Mucosa of gallbladder (tissue), 1 donor: ENCODE measurements at places on chromosomes 2 and 18. TPM values are rescaled to one million over a fixed set of nuclear protein-coding genes. Genes with fewer than 3 reads are reported as not detected.

DNA sequence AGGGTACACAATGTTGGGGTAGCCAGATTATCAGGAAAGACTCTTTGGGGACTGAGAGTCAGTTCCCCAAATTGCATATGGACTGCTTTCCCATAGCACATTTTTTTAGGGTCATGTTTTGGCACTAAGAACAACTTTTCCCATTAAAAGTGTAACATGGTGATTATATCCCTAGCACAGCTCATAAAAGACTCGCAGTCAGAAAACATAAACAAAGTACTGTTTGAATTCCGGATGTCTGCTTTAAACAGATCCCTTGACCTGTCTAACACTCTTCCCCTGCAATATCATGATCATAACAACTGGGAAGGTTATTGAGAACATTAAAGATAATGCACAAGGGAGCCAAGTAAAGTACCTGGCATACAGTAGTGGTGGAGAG lies 262.2 kb downstream of the ASXL3 start:
- no peak for DNase-seq

- DNase-seq = no peak
Measured at GRCh38 chr2:190649798-190650390, 1.0 kb downstream of the NAB1 start.

DNA sequence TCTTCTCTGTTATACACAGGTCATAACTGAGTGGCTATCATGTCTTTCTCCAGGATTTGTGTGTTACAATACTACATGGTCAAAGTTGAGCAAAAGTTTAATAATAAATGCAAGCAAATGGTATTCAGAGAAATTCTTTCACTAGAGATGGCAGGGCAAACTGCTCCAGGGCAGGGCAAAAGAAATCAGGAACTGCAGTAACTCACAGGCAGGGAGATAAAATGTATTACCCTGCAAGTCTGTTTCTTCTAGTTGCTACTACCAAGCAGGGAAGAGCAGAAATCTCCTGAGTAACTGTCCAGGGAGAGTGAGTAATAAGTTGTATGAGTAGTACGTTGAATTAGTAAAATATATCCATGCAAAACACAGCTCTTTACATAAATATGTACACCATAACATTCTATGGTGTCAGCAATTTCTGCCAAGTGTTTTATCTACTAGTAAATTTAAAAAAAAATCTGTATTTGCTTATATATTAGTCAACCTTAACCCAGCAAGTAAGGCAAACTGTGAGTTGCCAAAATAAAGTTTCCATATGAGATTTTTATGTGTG lies 404.1 kb downstream of the ZEB2 start:
- DNase-seq = no peak

DNA sequence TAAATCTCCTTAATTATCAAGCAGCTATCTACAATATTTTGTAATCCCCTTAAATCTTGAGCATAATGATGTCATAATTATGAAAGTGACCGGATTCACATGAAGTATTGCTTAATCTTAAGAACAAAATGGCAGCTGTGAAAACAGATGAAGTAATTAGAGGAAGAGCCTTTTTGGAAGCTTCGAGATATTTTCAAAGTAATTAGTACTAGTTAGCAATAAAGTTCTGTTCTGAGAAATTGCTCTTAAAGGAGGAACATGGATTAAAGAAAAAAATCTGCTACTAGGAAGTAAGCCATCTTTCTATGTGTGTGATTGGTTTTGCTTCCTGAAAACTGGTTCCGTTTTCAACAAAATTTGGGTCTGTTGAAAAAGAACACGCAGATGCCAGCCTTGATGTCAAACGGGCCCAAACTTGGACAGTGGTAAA lies 18.3 kb downstream of the CLUL1 start:
- DNase-seq = no peak

DNA sequence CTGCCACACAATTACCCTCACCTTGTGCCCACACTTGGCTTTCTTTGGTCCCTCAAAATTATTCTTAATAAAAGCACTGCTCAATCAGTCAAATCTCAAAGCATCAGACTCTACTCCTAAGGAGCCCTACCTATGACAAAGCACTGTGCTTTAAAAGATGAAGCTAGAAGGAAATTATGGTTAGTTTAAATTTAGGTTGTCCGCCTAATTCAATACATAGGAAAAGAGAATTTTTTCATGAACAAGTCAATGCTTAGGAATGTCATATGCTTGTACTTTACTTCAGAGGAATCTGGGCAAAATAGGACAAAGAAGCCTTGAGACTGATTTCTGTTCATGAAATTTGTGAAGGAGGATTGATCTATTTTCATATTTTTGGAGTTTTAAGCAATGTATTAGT lies 726.4 kb upstream of the CDH2 start:
- DNase-seq = no peak

DNA sequence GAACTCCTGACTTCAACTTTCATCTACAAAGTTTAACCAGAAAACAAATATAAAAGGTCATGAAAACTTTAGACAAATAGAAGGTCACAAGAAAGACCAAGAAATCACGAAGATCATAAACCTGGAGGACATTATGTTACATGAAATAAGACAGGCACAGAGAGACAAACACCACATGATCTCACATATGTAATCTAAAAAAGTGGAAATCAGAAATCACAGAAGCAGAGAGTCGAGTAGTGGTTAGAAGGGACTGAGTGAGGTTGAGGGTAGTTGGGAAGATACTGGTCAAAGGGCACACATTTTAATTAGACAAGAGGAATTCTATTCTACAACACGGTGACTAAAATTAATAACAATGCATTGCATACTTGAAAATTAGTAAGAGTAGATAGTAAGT lies 1.4 kb downstream of the GCFC2 start:
- no peak for DNase-seq

- no peak for DNase-seq
Measured at GRCh38 chr2:210862283-210863065, 306.1 kb downstream of the CPS1 start.

Gene SKA1
- 0.55 TPM for total RNA-seq

Gene POTEJ
- total RNA-seq = not detected

Gene PDE1A
- total RNA-seq = 27.8 TPM
